ENCODE measurements at places on chromosomes 5 and 9.

GRCh38 chr5:53069626-53070025, 39.9 kb downstream of the MOCS2 start:
- DNase-seq = peak; percentile 35

- DNase-seq = no peak
These were observed 28.2 kb downstream of the LPCAT1 start for GRCh38 chr5:1495525-1495897.

GRCh38 chr5:177429248-177430040, 3.0 kb downstream of the GRK6 start:
- peak; percentile 75 for DNase-seq

DNA sequence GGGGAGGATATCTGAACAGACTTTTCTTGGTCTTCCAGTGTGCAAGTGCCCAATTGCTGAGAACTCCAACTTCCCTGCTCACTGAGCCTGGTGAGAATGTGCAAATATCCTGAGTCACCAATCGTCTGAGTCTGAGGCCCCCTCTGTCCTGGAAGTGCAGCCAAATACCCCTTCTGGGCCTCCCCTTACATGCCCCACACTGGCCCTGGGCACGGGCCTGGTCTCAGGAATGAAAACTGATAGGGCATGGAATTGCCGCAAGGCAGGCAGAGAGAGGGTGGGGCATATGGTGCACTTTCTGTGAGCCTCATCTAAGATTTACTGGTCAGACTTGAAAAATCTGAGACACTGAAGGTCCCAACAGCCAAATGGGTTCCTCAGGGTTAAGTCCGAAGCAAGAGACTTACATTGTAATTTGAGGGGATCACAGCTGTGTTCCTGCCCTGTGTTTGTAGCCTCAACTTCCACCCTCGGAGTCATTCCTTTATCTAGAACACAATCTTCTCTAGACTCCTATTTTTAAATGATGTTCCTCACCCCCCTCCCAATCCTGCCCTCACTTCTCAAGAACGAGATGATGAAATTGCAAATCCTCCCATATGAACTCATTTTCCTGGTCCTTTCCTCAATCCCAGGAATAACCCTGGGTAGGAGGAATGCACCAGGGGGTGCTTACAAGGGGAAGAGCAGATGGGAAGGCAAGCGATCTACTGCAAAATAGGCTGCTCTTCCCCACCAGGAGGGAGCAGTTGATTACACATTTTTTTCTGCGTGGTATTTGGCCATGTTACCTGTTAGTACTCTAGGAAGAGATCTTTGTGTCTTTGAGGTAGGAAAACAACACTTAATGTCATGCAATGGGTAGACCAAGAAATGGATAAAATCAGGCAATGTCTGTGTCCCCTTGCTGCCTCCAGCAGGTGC, 34.6 kb upstream of the ARHGAP26 start:
- no peak for DNase-seq

DNA sequence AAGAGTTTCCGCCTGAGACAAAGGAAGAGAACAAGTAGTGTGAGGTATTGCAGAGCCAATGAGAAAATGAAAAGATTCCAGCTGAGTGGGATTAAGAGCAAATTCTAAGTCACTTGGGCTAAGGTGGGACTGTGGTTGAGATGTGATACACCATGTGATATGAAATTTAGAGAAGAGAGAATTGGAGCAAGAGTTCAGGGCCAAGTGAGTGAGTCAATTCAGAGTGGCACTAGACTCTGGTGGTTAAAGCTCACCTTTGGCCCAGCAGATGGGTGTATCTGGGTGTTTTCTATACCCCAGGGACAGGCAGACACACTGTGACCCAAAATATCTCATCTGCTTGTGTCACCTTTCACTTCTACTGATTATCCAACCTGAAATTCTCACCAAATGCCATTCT, 368.1 kb downstream of the KCNN2 start:
- DNase-seq = no peak

GRCh38 chr5:93746406-93747056, 5.1 kb upstream of the POU5F2 start:
- no peak for DNase-seq

DNA sequence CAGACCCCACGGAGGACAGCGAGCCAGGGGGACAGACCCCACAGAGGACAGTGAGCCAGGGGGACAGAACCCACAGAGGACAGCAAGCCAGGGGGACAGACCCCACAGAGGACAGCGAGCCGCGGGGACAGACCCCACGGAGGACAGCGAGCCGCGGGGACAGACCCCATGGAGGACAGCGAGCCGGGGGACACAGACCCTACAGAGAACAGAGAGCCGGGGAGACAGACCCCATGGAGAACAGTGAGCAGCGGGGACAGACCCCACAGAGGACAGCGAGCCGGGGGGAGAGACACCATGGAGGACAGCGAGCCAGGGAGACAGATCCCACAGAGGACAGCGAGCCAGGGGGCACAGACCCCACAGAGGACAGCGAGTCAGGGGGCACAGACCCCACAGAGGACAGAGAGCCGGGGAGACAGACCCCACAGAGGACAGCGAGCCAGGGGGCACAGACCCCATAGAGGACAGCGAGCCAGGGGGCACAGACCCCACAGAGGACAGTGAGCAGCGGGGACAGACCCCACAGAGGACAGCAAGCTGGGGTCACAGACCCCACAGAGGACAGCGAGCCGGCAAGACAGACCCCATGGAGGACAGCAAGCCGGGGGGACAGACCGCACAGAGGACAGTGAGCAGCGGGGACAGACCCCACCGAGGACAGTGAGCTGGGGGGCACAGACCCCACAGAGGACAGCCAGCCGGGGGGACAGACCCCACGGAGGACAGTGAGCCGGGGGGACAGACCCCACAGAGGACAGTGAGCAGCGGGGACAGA, 4.4 kb upstream of the ZDHHC11 start:
- DNase-seq = no peak

GRCh38 chr5:60568646-60569045, 131.3 kb downstream of the DEPDC1B start:
- DNase-seq = no peak

GRCh38 chr9:131703697-131704096, 36.2 kb downstream of the RAPGEF1 start:
- no peak for DNase-seq

GRCh38 chr5:124995421-124995820, 249.0 kb upstream of the ZNF608 start:
- no peak for DNase-seq

GRCh38 chr9:8890695-8891094, 1091.1 kb upstream of the DMAC1 start:
- DNase-seq = no peak

DNA sequence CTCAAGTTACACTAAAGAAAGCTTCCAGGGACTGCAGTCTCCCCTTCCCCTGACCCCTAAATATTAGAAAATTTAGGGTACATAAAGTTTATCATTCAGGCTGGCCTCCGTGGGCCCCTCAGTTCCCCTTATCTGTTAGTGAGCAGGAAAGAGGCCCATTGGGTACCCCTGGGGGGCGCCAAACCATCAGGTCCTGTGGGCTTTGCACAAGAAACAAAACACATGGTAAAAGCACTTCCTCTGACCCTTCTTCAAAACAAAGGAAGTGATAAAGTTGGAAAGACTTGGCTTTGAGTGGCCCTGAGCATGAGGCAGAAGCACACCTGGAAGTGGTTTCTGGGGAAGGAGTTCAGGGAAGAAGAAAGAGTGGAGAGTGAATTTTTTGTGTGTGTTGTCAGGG, 213.0 kb downstream of the SMARCA2 start:
- peak; percentile 57 for DNase-seq

- no peak for DNase-seq
These were observed 1.8 kb downstream of the TRIM7 start for GRCh38 chr5:181203093-181203711.

- no peak for DNase-seq
These were observed 26.9 kb downstream of the DAP start for GRCh38 chr5:10734037-10734709.

GRCh38 chr9:68966496-68966944, 47.4 kb downstream of the PRKACG start:
- no peak for DNase-seq

DNA sequence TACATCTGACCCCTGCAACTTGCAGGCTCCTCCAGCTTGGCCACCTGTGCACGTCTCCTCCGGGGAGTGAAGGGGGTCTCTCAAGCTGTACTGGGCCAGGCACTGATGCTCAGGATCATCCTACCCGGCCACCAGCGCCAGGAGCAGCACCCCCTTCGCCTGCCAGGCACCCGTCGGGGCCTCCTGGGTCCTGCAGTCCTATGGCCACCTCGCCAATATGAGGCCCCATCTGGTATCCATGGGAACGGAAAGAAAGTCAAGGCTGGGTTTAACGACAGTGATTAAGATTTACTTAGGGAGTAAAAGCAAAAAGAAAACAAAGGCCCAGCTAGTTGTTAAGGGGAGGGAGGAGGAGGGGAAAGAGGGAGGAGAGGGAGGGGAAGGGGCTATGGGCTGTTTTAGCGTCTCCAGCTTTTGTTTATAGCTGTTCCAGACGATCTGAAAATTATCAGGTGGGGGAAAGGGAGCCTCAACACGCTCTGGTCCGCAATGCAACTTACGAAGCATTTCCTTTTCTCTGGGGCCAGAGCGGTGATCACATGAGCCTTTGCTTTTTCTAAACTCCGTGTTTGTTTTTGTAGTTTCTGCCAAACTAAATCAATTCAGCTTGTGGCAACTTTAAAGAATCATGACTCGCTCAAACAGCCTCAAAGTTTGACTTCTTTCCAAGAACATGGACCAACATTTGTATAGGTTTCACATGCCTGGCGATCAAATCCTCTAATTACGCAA, 132.4 kb downstream of the ROR2 start:
- no peak for DNase-seq

DNA sequence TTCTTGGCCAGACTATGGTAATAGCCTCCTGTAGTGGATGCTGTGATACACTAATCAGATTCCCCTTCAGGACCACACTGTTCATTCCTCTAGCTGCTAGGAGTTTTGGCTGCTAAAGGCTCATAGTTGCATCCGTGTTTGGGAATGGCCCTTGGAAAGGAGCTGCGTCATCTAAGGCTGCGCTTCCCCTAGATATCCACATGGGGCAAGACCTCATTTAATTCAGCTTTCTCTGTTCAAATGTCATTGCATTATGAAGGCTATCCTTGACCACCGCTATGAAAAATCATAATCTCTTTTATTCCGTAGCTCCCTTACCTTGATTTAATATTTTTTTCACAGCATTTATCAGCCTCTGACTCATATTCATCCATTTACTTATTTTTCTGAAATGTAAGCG, 258.3 kb upstream of the NR4A3 start:
- no peak for DNase-seq

DNA sequence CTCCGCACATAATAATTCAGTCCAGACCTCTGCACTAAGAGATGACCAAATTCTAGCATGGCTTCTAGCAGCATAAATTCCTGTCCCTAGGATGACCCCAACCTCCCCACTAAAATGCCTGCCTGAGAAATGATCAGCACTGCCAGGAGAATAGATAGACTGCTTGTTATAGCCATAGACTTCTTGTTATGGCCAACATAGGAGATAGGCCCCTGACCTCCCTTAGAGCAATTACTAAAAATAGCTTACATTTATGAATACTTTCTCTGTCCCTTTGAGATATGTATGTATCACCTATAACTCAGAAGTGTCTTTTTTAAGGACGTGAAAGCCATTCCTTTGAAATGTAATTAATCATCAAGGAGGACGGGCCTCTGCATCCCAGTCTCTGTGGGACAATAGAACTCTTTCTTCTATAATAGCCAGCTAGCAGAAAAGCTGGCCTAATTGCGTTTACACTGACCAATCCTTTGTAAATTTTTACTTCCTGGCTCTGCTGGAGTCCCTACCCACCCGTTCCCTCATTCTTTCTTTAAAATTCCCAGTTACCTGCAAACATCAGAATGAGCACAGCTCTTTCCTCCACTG, 1002.7 kb downstream of the CDH18 start:
- no peak for DNase-seq

GRCh38 chr5:117255211-117256027, 680.8 kb upstream of the SEMA6A start:
- DNase-seq = no peak

- no peak for DNase-seq
These were observed 66.6 kb upstream of the SLC25A51 start for GRCh38 chr9:37970301-37971107.

- no peak for DNase-seq
These were observed 577.5 kb upstream of the WWC1 start for GRCh38 chr5:167713896-167714295.

GRCh38 chr5:122434205-122434970, 122.4 kb downstream of the SNCAIP start:
- DNase-seq = no peak

GRCh38 chr9:137875846-137876245, 1.7 kb upstream of the CACNA1B start:
- DNase-seq = no peak

- DNase-seq = no peak
These were observed 140.8 kb upstream of the ADAMTSL1 start for GRCh38 chr9:18333157-18333556.

- no peak for DNase-seq
These were observed 117.7 kb downstream of the MARCHF3 start for GRCh38 chr5:126912616-126913200.

DNA sequence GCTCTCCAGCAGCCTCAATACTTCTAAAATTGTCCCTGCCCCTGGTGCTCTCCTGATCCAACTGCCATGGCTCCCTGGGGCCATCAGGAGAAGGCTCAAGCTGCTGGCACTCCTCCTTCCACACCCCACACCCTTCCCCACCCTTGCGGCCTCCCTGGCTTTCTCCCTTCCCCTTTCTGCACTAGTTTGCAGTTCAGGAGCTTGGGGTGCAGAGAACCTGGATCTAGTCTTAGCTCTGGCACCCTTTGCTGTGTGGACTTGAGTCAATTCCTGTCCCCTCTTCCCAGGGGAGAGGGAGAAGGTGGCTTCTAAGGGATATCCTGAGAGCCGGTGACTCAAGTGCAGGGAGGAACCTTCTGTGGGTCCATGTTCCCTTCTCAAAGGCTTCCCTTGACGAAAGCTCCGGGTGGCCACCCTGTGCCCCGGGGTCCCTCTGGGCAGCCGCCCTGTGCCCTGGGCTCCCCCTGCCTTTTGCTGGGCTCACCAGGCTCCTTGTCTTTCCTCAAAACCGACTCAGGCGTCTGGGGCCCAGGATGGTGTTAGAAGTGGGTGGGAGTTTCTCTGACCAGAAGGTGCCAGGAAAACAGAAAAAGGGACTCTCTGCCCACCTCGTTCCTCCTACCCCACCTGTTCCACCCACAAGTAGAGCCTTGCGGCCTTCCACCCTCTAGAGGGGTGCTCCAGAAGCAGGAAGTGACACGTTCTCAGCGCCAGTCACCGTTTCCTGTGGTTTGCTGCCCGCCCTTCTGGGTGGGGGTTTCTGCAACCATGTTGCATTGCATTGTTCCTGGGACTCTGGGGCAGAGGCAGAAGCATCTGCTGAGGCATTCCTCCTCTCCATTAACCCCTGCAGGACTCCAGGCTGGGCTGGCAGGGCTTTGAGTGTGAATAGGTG, 15.0 kb downstream of the GLIPR2 start:
- DNase-seq = peak; percentile 84

GRCh38 chr5:35884773-35885172, 28.1 kb downstream of the IL7R start:
- no peak for DNase-seq

GRCh38 chr5:172626031-172626581, 15.0 kb upstream of the NEURL1B start:
- no peak for DNase-seq

DNA sequence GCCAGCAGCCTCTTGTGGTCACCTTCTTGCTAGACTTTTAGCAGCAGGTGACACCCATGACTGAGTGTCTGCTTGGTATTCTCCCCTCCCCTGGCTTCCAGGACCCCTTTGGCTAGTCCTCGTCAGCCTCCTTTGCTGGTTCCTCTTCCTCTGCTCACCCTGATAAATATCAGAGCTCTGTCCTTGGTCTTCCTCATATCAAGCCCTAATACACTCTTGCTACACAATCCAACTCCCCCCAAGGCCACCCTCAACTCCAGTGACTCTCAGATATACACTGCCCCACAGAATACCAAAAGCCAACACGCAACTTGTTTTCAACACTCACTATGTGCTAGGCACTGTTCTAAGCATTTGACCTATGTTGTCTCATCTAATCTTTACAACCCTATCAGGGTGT, 30.3 kb upstream of the LCP2 start:
- no peak for DNase-seq
